EL (cell line): ENCODE measurements at places on chromosomes 5 and 9.
A peak's percentile ranks its signal among the peaks of the same experiment; 100 is the strongest.

GRCh38 chr9:38415856-38416255 lies 8.4 kb downstream of the IGFBPL1 start:
- DNase-seq: no peak

DNA sequence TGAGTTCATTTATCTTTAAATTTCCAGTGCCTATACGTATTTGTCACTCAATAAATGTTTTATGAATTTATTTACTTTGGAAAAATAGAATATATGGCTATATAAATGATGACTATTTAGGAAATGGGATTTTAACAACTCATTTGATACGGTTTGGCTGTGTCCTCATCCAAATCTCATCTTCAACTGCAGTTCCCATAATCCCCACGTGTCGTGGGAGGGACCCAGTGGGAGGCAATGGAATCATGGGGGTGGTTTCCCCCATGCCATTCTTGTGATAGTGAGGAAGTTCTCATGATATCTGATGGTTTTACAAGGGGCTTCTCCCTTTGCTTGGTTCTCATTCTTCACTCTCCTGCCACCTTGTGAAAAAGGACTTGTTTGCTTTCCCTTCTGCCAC lies 187.6 kb upstream of the EFNA5 start:
- no peak for DNase-seq

DNA sequence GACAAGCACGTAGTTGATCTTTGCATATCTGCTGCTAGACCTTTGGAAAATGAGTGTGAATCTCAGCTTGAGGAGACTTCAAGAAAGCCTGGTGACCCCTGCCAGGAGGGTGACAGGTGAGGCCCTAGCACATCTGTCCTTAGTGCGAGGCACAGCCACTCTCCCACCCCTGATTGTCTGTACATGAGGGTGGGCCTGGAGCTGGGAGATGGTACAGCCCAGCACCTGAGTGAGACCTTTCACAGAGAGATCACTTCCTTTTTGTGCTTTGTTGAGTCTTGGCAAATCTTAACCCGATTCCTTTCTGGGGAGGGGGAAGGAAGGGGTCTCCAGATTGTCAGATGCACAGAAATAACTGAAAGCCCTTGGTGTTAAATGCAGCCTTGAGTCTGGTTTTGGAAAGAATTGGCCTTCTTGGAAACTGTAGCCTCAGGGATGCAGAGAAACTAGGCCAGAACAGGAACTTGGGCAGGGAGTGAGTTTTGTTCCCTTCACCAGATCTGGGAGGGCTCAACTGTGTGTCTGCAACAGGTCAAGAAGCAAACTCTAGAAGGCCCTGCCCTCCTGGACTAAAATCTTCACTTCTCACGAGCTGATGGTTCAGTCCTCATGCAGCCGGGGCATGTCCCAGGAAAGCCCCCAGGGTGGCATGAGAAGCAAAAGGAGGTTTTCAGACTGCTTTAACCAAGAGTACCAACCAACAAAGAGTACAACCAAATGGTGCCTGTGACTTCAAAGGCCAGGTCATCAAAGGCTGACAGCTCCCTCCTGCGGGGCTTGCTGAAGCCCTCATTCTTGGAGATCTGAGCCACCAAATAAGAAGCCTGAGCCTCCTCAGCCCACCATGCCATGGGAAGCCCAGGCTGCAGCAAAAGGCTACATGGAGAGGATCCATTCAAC lies 20.8 kb upstream of the SEMA4D start:
- DNase-seq: no peak

- DNase-seq: no peak
Measured at GRCh38 chr5:141150224-141150992, 551 bp downstream of the PCDHB6 start.

DNA sequence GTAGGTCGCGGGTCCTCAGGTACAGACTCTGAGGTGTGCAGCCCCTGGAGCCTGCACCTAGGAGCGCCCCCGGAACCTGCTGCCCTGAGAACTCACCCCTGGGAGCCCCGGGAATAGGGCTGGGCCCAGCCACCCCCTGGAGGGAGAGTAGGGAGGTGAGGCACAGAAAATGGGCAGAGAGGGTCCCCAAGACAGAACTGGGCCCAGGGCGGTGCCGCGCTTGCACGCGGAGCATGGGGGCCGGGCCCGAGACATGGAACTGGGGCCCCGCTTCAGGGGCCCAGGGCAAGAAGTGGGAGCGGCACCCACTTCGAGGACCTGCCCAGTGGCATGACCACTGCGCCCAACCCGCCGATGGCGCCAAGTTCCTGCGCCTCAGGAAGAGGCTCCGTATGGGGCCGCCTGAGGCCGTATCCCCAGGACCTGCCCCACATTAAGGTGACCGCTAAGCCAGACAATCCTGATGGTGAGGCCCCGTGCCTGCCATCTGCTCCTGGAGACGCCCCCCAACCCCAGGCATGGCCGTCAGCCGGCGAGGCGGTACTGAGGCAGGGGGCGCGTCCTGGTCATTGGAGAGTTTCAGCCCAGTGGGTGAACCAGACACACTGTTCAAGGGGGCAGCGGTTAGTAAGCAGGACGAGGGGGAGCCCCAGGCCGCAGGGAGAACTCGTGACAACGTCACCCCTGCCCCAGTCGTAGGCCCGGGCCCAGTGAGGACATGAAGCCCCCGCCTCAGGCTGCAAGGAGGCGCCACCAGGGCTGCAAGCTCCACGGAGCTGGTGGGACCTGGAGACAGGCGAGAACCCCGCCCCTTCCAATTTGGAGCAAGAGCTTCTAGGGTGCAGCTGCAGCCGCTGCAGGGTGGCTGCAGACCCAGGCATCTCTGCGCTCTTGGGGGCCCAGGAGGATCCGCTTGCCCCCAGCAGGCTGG lies 89.5 kb upstream of the PUM3 start:
- DNase-seq: no peak

DNA sequence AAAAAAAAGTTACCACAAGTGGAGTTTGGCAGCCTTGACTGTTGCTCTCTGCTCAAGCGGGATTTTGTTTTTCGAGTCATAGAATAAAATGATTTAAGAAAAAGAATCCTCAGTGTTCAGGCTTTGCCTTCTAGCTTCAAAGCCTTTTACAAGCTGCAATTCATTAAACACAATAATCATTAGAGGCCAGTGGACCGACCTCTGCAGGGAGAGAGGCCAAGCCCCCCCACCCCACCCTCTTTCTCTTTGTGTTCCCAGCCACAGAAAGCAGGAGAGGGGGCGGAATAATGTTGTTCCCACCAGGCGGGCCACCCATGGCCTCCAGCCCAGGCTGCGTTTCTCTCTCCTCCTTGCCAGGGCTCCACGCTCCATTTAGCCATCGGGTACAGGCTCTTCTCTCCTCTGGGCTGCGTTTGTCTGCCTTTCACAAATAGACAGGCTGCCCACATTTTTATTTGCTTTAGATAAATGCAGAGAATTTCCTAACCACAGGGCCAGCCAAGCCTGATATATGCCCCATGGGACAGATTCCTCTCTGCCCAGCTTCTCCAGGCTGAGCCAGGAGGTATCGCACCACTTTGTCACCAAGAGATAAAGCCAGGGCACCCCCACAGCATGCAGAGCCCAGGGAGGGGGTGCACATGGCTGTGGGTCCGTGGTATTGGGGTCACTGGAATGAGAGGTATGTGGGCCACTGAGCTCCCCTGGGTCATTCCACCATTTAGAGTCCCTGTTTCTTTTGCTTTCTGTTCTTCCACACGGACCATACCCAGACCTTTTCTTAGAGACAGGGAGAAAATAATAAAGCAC lies 318.8 kb downstream of the PIK3R1 start:
- peak; percentile 31 for DNase-seq

DNA sequence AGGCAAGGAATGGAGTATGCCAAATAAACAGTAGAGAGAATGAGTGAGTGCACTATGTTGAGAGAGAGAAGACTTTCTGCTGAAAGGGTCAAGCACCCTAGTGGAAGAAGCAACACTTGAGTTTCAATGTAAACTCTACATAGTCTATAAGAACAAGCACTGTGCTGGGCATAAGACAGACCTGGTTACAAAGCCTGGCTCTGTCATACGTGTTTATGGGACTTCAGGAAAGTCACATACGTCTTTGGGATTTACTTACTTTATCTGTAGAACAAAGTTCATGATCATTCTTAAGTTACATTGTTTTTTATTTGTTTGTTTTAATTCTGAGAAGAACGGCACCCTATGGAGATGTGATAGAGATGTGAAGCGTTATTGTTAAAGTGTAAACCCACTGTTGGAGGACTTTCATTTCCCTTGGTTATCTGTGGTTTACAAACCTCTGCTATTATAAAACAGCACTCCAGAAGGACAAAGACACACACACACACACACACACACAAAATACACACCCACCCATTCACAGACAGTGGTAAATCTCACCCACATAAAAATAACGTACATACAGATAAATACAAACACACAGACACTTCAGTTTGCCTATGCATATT lies 70.7 kb upstream of the TRIM32 start:
- no peak for DNase-seq
